ENCODE measurements at places on chromosomes 5 and 9. TPM values are rescaled to one million over a fixed set of nuclear protein-coding genes. Genes with fewer than 3 reads are reported as not detected.

SEC24A gene
- total RNA-seq, result 28.3 TPM

SH3TC2 gene
- 13.7 TPM for total RNA-seq

CKMT2 gene
- not detected for total RNA-seq

TIFAB gene
- total RNA-seq, result not detected

PCDHB9 gene
- total RNA-seq, result 0.54 TPM

FOXD4L6 gene
- 0.39 TPM for total RNA-seq

HRCT1 gene
- 0.39 TPM for total RNA-seq

Data from placental epithelial cell (primary cell).